ENCODE measurements at places on chromosomes 5 and 9. TPM values are rescaled to one million over a fixed set of nuclear protein-coding genes. Genes with fewer than 3 reads are reported as not detected.

DNA sequence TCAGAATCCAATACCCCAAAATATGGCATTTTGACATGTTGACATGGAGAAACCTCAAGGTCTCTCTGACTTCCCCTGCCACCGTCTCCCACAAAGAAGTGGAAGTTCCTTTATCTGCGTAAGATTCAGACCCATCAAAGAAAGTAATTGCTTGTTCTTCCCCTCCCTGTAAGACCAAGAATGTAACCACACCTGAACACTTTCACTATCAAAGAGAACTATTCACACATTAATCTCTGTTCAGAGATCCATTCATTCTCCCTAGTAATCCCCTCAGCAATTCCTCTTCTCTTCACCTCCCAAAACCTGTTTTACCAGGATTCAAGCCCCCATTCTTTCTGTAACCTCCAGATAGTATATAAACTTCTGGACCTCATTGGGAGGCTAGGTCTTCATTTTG lies 4.1 kb upstream of the SLC1A1 start:
- no peak for DNase-seq

- DNase-seq: peak; percentile 46
These were observed 559 bp downstream of the SPAG8 start for GRCh38 chr9:35811381-35812024.

DNA sequence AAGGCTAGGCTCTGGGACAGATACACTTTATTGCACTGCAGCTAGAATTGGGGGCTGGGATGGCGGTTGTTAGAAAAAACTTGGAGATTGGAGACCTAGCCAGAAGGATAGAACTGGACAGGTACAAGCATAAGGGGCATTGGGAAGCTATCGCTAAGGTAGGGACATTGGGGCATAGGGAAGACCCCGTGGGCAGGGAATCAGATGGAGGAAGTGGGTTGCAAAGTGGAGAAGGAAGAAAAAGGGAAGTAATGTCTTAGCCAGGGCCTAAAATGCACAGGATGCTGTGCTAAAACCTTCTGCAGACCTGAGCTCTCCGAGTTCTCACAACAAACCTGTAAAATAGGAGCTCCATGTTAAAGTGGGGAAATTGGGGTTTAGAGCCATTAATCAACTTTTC lies 178.2 kb downstream of the ZDHHC21 start:
- no peak for DNase-seq

Gene SPATA31C1
- not detected for total RNA-seq

DNA sequence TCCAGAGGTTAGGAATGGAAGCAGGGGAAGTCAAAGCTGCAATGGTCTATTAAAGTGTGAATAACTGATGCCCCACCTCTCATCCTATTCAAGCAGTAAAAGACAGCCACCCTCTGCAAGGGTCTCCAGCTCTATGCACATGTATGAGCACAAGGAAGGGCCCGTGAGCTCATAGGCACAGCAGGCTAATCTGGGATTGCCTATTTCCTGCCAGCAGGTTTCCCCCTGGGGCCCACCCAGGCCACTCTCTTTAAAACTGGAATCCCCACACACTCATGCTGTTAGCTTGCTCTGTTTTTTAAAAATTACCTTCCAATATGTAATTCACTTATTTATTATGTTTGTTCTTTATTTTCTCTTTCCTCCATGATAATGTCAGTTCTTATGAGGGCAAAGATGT lies 48.7 kb upstream of the ZNF366 start:
- no peak for DNase-seq

GRCh38 chr5:15425766-15426165 lies 74.2 kb upstream of the FBXL7 start:
- no peak for DNase-seq

Gene GRM6
- not detected for total RNA-seq

Gene PTGES2
- 141 TPM for total RNA-seq
